EH (cell line): ENCODE measurements at places on chromosomes 16 and 17.

- peak; percentile 21 for DNase-seq
Measured at GRCh38 chr17:7881276-7882054, 7.1 kb upstream of the CHD3 start.

DNA sequence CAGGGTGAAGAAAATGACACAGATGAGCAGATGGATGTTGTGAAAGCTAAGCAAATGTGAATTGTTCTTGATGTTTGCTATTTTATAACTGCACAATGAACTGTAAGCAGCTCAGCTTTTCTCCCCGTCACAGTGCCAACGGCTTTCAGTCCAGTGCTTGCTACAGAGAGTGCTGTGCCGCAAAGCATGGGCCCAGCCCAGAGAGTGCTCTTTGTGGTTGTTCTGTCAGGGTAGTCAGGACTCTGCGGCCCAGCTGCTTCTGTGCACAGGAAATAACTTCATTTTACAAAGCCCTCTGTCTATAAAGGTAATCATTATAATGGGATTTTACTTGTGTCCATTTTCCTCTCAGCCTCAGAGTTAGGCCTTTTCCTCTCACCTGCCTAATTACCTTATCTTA, 39.1 kb downstream of the CDRT15 start:
- DNase-seq: no peak

- DNase-seq: no peak
Measured at GRCh38 chr17:48463526-48463925, 33.5 kb upstream of the SKAP1 start.

DNA sequence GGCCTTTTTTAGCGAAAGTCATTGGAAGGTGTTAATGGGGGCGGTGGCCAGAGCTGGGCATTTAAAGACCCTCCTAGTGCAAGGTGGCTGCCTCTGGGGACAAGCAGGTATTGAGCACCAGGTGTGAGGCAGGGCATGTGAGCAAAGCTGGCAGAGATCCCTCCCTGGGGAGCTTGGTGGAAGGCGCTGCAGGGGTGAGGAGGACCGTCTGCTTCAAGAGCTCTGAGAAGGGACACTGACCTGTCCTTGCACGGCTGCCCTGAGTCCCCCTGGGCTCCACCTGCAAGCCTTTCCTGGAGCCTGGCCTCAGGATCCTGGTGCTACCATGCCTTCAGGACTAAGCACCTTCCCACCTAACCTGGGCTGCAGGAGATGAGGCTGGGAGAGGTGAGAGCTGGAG, 127.0 kb upstream of the CIBAR2 start:
- DNase-seq: no peak

DNA sequence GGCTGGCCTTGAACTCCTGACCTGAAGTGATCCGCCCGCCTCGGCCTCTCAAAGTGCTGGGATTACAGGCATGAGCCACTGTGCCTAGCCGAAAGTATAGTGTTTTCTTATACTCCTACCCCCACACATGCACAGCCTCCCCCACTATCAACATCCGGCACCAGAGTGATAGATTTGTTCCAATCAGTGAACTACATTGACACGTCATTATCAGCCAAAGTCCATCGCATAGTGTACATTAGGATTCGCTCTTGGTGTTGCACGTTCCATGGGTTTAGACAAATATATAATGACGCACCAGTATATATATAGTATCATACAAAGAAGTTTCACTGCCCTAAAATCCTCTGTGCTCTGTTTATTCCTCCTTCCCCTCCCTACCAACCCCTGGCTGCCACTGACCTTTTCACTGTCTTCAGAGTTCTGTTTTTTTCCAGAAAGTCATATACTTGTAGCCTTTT, 11.9 kb upstream of the TM4SF5 start:
- DNase-seq: no peak

GRCh38 chr17:18040261-18040858, 1.2 kb downstream of the GID4 start:
- no peak for DNase-seq

GRCh38 chr16:28011971-28012445, 51.5 kb downstream of the GSG1L start:
- DNase-seq: no peak

DNA sequence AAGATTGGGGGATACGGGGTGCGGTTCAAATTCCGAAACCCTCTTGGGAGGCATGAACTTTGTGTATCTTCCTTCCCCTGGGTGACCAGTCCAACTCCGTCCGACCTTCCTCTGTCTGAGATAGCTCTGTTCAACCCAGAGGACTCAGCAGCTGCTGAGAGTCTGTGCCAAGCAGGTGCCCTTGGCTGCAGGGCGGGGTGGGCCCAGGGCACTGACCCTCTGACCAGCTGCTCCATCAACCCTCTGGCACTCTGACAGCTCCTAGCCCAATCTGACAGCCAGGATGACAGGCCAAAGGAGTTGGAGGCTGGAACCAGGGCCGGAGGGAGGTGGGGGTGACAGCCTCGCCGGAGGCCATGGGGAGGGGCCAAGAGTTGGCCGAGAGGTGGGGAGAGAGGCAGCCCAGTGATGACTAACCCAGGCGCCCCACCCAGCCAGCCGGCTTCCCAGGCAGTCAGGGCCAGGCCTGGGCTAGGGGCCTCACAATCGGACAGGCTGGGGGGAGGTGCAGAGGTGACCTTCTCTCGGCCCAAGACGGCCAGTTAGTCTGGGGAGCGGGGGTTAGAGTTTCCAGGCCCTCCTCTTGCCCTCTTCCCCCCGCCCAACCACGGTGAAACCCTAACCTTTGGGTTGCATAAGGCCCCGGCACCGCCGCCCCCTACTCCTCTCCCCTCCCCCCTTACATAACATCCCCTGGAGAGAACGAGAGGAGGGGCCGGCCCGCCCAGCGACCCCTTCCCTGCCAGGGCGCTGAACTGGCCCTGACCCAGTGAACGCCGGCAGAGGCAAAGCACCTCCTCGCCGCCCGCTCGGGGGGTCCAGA, 5.0 kb upstream of the TLCD2 start:
- DNase-seq: peak; percentile 96

DNA sequence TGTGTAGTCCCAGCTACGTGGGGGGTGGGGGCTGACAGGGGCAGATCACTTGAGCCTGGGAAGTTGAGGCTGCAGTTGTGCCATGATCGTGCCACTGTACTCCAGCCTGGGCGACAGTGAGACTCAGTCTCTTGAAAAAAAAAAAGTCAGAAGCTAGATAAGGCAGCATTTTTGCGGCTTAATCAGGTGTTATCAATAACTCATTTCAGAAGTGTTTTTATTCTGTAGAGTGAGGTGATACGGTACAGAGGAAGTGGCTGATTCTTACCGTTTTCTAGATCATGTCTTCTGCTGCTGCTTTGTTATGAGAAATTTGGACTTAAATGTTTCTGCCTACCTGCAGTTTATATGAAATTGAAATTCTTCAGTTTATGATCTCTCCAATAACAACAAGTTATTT, 18.6 kb downstream of the ZC3H18 start:
- no peak for DNase-seq

DNA sequence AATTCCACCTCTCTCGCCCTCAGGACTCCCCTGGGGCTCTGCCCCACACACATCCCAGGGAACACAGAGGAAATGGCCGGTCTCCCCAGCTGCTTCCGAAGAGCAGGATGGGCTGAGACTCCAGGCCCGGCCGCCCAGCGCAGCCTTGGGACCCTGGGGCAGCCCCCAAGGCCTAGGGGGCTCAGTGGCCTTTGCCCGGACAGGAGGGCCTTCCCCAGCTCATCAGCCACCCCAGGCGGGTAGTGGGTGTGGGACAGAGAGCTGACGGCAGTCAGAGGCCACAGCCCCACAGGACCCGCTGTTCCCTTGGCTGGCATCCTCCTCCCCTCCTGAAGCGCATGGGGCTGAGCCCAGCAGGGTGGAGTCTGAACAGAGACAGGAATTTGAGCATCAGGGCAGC, 6.2 kb upstream of the CBFA2T3 start:
- DNase-seq: no peak

- DNase-seq: no peak
Measured at GRCh38 chr16:9344508-9344907, 253.1 kb downstream of the HAPSTR1 start.

DNA sequence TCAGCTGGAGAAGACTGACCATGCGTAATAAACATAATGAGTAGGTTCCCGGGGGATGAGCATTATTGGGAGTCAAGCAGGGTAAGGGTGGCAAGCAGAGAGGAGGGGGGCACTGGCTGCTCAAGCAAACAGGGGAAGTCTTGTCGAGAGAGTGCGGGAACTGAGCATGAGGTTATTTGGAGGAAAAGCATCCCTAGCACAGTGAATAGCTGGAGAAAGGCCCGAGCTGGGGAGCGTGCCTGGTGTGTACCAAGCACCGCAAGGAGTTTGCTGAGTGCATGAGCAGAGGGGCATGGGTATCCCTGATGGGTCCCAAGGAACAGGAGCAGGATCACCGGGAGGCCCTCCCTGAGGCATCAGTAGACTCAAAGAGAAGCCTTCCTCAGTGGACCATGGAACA, 17.2 kb downstream of the CYTH1 start:
- no peak for DNase-seq

GRCh38 chr16:86727131-86727530, 148.8 kb downstream of the FOXL1 start:
- no peak for DNase-seq

DNA sequence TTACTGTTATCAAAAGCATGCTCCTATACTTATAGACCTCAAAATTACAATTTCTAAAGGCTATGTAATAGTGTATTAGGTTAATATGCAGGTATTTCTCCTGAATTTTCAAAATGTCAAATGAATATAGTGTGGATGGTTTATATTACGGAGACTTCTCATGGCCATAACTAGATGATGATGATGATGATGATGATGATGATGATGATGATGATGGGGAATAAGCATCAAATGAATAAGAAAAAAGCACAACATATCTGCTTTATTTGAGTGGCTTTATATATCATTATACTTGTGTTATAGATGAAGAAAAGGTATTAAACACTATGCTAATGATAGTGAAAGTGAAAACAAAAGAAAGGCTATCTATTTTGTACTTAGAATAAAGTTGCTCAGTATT, 53.9 kb downstream of the CDC27 start:
- no peak for DNase-seq

GRCh38 chr16:66961914-66962313, 848 bp downstream of the CES3 start:
- no peak for DNase-seq

- no peak for DNase-seq
Measured at GRCh38 chr16:78483124-78483992, 383.9 kb downstream of the WWOX start.

DNA sequence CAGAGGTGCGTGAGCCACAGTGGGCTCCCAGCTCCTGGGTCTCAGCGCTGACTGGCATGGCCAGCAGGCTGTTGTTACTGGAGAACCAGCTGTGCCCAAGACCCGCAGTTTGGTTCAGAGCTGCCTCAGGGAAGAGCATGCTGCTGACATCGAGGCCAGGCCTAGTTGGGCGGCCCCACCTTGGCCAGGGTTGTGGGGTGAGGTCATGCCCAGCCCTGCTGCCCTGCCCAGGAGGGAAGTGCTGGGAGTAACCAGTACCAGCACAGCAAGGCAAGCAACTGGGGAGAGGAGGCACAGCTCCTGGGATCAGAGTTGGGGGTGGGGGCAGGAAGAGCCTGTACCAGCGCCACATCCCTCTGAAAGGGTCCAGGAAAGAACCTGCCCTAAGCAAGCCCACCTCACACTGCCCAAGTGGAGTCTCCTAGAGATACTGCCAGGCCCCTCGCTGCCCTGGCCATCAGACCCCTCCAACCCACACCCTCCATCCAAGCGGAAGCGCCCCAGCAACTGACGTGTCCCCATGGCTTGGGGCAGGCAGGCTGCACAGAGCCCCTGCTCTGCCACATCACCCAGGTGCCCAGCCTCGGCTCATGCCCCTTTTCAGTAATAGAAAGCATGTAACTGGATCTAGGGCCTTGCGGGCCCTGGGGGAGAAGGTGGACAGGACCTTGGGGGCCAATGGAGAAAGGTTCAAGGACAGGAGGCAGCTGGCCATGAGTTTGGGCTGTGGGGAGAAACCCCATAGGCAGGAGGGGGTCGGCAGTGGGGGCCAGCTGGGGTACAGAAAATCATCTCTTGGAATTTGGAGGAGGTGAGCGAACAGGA, 990 bp downstream of the DOK4 start:
- no peak for DNase-seq

- DNase-seq: no peak
Measured at GRCh38 chr17:3766779-3767178, 34.2 kb downstream of the ITGAE start.

GRCh38 chr16:5382484-5382883, 284.9 kb upstream of the EEF2KMT start:
- DNase-seq: no peak

DNA sequence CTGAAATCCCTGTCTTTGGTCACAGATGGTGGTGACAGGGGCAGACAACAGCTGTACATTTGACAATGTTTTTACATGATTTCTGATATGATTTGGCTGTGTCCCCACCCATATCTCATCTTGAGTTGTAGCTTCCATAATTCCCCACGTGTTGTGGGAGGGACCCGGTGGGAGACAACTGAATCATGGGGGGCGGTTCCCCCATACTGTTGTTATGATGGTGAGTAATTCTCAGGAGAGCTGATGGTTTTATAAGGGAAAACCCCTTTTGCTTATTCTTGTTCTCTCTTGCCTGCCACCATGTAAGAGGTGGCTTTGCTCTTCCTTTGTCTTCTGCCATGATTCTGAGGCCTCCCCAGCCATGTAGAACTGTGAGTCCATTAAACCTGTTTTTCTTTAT, 353.9 kb downstream of the CPPED1 start:
- DNase-seq: peak; percentile 6

DNA sequence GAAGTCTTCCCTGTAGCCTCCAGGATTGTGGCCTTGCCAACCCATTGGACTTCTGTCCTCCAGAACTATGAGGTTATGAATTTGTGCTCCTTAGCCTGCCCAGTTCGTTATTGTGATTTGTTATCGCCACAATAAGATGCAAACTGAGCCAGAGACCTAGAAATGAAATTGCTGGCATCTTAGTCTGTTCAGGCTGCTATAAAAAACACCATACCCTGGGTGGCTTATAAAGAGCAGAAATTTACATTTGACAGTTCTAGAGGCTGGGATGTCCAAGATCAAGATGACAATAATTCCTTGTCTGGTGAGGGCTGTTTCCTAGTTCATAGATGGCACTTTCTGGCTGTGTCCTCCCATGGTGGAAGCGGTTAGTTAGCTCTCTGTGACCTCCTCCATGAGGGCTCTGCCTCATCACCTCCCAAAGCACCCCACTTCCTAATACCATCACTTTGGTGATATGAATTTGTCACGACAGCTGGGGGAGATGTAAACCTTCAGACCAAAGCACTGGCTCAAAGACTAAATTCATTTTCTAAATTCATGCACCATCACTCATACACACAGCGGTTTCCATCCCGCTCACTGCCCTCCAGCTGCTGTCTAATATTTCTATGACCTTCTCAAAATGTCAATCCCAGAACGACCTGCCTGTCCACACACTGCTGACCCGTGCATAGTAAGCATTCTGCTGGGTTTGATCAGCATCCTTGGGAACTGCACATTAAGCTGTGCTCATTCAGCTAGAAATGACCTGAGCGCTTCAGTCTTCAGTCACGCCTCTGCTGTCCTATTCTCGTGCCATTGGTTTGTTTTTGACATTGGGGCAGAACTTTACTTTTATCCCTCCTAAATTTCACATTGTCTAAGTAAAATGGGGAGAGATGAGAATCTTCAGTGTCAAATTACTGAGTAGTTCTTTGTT, 36.6 kb downstream of the GINS3 start:
- DNase-seq: no peak

GRCh38 chr17:28940142-28940541, 11.2 kb downstream of the PHF12 start:
- DNase-seq: no peak

GRCh38 chr17:15998031-15998562, 1.4 kb downstream of the ZSWIM7 start:
- no peak for DNase-seq

- peak; percentile 43 for DNase-seq
Measured at GRCh38 chr16:25010542-25010941, 4.6 kb downstream of the ARHGAP17 start.
